ENCODE measurements at places on chromosomes 2 and 18. TPM values are rescaled to one million over a fixed set of nuclear protein-coding genes. Genes with fewer than 3 reads are reported as not detected.

Gene PAPOLG
- total RNA-seq = 12.7 TPM

Gene GKN2
- total RNA-seq = not detected

Gene HPCAL1
- 22.5 TPM for total RNA-seq

GRCh38 chr2:166870346-166870745 is 17.9 kb upstream of the XIRP2 start:
- no peak for DNase-seq

- no peak for DNase-seq
Measured at GRCh38 chr2:53724536-53724935, 43.1 kb upstream of the CHAC2 start.

DNA sequence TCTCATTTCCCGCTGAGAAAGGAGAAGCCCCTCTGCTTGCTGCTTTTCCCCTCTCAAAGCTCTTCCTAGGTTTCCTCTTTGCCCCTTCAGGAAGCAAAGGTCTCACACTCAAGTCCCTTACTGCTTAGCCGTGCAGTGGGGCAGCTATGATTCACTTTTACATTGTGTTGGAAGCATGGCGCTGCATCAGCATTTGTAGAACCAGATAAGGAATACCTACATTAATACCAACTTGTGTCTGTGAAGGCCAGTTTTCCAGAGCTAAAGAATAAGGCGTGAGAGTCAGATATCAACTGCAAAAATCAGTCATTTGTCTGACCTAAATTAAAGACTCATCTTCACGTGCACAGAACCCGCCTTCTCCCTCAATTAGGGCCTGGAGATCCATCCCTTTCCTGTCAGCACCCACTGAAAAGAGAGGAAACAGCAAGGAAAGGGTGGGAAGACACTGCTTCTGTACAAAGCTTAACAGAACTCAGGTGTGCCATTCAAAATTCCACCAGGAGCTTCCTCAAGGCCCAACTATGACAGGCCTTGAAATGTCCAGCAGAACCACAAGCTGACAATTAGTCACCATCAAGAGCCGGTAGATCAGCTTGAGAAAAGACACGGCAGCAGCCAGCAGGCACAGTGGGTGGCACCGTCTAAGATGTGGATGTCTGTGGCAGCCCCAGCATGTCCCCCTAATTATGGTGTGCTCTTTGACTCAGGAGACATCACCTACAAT is 16.1 kb upstream of the XDH start:
- DNase-seq = no peak

DNA sequence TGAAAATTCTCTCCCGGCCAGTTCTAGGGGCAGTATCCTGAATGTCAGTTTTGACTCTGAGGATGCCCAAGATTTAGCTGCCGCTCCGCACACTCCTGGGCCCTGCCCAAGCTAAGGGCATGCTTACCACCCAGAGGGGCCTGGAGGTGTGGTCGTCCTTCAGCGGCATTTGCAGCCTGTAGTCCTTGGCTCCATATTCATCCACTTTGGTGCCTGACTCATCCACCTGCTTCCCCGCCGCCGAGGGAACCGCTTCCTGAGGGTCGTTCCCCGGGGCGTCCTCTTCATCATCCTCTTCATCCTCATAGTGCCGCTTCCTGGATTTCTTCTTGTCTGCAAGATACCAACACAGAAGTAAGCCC is 577 bp downstream of the ERCC3 start:
- DNase-seq = no peak

DNA sequence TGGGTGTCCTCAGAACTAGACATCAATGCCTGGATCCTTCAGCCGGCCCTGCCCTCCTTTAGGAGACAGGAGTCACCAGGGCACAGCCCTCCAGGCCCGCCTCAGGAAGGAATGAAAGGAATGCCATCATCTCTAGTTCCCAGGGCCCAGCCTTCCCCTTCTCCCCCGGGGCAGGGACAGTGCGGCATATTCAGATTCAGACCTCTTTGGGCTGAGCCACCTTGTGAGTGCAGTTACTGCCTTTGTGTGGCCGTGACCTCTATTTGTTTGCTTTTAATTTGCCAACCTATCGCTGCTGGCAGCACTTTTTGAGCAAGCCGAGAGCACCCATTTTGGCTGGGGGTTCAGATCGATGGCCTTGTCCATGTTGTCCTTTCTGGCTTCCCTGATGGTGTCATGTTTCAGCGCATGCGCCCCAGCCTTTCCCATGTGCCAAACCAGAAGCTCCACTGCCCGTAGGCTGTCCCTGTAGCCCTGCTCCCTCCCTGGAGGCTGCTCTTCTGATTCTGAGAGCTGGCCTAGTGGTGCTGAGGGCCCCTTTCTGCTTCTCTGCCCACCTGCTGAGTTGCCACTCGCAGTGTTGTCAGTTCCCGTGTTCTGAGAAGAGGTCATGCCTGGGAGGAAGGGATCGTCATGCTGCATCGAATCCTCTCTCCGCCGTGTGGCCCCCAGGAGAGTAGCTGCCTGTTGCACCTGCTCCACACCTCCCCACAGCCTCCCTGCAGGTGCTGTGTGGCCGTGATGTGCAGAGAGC is 10.9 kb downstream of the ANKRD23 start:
- peak; percentile 85 for DNase-seq

DNA sequence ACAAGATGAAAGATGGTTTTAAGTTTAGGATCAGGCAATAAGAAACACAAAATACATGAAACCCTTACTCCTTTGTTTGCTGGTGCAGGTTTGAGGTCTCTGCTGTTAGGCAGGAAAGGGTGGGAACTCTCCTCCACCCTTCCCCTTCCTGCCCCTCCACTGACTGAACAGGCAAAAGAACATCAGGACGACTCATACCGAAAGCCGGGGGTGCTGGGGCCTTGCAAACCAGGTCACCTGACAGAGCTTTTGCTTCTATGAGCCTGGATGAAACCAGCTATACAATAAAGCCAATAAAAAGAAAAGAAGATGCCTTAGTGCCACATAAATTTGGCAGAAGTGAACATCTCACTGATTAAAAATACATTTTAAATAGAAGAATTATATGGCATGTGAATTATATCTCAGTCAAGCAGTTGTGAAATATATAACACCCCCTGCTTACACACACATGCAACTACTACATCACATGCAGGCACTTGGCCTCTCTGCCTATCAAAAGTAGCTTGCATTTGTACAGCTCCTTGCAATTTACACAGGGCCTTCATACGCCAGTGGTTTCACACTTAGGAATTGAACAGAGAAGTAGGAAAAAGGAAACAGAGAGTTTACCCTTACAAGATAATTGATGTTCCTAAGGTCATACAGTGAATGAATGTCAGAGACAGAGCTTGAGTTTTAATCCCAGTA is 215.1 kb upstream of the TRIB2 start:
- no peak for DNase-seq

GRCh38 chr2:91442246-91442905 is 2750.9 kb downstream of the RPIA start:
- no peak for DNase-seq

DNA sequence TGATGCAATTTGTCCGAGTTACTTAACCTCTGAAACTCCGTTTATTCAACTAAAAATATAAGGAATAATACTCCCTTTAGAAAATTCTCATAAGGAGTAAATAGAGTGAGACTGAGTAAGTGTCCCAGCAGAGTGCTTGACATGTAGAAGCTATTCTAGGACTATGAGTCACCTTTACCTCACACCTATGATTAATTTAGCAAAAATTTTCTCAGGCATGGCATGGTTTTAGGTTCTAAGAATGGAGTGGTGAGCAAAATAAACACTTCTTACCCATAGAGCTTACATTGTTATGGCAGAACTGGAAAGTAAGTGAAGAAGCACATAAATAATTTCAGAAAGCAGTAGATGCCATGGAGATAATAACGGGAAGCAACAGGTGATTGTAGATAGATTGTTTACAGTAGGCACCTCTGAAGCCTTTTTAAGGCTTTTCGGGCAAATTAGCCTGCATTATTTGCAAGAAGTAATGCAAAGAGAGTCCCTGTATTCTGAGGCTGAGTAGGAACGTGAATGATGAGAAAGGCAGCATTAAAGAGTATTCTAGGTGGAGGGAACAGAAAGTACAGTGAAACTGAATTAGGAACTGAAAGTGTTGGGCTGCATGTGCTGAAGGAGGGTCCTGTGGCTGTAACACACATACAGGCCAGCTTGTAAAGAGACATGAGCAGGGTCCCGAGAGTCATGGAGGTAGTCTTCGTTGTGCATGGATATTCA is 209.2 kb downstream of the ZNF407 start:
- no peak for DNase-seq
